ENCODE measurements at places on chromosomes 1 and 21. TPM values are rescaled to one million over a fixed set of nuclear protein-coding genes. Genes with fewer than 3 reads are reported as not detected.
A peak's percentile ranks its signal among the peaks of the same experiment; 100 is the strongest.

DNA sequence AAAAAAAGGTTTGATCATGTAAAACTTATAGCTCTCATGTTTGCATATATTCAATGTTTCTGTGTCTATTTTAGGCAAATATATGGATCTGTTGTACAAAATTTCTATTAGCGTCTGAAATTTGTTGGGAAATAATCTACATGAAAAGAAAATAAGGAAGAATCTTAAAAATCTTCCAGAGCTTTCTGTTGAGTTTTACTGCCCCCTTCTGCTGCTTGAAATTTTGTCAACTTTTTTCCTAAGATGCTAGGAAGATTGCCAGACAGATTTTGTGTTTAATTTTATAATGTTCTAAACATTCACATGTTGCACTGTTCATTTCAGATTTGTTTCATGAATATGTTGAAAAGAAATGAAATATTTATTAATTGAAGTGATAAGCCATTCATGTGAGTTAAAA is 2.5 kb upstream of the PTGS2 start:
- peak; percentile 86 for DNase-seq

- DNase-seq = no peak
These were observed 5.8 kb downstream of the MAGI3 start for GRCh38 chr1:113396102-113396501.

- no peak for DNase-seq
These were observed 82.1 kb downstream of the RRAGC start for GRCh38 chr1:38777464-38777957.

GRCh38 chr1:209513226-209513625 is 70.3 kb upstream of the CAMK1G start:
- DNase-seq = peak; percentile 42

DNA sequence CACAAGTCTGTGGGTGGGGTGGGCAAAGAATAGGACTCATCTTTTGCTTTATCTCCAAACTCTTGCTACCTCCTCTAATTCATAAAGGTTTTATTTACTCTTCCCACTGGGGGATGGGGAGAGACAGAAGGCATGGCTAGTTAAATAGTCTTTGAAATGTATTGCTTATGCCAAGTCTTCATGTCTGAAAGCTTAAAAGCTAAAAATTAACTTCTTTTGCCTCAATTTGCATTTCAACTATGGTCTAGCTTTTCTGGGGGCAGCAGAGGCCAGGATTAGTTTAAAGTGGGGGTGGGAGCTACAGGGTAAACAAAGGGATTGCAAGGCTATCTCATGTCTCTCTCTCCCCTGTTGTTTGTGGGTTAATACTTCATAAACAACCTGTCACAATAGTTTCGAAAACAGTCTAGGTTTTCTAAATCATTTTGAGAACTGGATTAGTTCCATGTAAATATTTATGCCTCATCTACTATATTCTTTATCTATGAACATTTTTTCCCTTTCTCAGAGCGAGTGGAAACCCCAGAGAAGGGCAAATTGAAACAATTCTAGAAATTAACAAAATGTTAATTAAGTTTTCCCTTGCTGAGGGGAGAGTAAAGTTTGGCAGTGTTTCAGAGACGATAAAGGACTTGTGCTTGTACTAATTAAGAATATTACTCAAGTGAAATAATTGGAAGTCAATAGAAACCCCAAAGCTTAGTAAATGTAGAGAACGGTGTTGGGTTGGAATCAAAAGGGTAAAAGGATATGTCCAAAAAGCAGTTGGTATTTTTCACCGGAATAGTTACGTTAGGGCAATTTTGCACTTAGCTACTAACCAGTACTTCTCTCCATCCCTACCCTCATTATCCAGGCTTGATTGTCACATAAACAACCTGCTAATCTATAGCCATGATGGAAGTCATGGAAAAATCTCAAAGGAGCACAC is 182.2 kb downstream of the GIPC2 start:
- no peak for DNase-seq

Gene GJB5
- total RNA-seq = not detected

Gene PADI2
- 0.09 TPM for total RNA-seq
